ENCODE measurements at places on chromosomes 4 and X.

- DNase-seq = no peak
Measured at GRCh38 chr4:107500551-107500950, 219.5 kb downstream of the PAPSS1 start.

- no peak for DNase-seq
Measured at GRCh38 chr4:145843148-145843547, 95.5 kb downstream of the ZNF827 start.

DNA sequence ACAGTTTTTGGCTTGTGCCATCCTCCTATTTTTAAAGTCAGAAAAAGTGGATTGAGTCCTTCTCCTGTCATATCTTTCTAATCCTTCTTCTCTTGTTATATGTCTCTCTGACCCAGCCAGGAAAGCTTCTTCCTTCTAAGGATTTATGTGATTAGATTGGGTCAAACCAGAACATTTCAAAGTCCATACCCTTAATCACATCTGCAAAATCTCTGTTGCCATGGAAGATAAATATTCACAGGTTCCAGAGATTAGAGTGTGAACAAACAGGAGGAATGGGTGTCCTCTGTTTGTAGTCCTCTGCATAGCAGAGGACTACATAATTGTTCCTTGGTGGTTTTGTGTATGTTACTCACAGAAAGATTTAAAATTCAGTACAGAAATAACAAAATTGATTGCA lies 421.2 kb downstream of the EPHA5 start:
- no peak for DNase-seq

GRCh38 chr4:126124818-126125217 lies 810.1 kb downstream of the FAT4 start:
- DNase-seq = no peak

DNA sequence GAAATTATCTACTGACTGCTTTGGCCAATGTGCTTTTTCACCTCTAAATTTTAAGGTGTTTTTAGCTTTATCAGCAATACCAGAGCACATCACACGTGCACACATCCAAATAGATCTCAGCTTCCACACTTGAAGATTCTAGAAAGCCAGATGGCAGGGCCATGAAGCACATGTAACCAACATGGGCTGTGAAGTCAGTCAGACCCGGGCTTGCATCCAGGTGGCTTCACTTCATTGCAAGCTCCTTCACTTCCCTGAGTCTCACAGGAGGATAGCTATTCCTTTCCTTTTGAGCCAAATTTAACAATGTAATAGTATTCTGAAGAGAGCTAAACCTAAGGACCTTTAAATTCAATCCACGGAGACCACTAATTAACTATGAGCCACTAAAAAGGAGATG lies 86.5 kb downstream of the SH3RF1 start:
- DNase-seq = no peak

DNA sequence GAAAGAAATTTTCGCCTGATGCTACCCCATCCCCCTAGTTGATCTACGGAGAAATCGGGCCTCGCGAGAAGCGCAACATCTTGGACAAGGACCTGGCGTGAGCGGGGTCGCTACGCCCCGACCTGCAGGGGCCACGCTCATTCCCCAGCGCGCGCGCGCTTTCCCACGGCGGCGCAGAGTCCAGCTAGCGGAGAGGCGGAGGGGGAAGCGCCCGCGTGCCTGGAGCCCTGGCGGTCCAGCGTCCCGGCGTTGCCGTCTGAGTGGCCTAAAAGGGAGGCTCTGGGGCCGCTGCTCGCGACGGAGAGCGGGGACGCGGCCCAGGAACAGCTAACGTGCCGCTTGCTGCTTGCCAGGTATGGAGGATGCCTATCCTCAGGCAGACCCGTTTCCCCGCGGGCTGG lies 6.0 kb upstream of the SOX3 start:
- no peak for DNase-seq

DNA sequence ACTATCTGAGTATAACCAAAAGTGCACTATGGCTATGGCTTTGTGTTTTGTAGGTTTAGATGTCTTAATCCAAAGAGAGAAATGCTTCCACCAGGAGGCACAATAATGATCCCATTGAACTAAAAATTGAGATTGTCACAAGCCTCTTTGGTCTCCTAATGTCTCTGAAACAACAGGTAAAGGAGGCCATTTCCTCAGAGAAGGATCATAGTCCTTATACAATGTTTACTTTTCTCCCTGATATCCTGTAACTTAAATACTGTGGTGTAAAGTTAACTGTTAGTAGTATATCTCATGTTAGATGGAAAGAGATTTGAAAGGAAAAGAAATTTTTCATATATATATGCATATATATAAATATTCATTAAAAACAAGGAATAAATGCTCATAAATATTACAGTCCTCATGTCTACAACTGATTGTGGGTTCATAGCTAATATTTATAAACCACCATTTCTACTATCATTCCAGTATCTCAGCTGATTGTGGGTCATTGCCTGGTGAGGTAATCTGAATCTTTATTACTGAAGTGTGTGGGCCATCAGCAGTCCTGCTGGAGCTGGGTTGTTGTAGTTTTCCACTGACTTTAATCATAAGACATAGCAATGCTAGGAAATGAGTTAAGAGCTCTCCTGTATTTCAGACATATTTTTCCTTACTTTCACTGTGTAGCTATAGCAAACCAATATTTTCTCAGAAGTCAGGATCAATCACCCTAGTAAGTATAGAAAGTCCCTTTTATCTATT lies 1230.4 kb downstream of the PCDH18 start:
- DNase-seq = no peak

DNA sequence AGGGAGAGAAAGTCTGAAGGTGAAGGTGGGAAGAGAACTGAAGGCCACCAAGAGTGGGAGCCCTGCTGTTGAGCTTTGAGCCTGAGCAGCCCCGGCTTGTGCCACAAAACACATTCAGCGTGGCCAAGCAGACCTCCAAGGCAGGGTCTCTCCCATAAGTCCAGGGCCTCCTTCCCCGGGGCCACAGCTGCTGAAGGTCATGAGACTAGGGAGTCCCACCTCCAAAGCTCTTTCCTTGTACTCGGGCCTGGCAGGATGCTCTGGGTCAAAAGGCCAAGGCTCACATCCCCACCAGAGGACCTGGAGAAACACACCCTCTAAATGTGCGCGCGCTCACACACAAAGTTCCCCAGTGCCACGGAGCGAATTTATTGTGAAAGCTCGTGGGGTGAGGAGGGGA lies 3.5 kb upstream of the ARHGAP4 start:
- DNase-seq = no peak

GRCh38 chrX:136779346-136779781 lies 1.4 kb downstream of the ARHGEF6 start:
- DNase-seq = no peak

- DNase-seq = no peak
Measured at GRCh38 chrX:44529310-44529709, 13.3 kb downstream of the FUNDC1 start.

DNA sequence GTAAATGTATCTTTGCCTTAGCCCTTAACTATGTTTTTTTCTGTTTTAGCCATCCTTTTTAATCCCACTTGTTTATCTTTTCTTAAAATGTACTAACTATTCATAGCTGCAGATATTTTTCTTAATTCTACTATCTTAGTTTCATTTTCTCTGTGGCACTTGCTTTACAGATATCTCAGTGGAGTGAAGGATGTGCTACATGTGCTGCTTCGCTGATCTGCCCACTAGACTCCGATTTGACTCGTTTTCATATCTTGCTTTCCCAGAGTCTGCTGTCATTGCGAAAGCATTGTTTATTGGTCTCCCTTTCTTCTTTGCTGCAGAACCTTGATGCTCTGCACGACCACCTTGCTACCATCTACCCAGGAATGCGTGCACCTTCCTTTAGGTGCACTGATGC lies 30.6 kb downstream of the GUCY1B1 start:
- DNase-seq = no peak

GRCh38 chrX:39162322-39162735 lies 361.1 kb downstream of the MID1IP1 start:
- no peak for DNase-seq

GRCh38 chrX:123201720-123202119 lies 17.6 kb downstream of the GRIA3 start:
- DNase-seq = no peak

DNA sequence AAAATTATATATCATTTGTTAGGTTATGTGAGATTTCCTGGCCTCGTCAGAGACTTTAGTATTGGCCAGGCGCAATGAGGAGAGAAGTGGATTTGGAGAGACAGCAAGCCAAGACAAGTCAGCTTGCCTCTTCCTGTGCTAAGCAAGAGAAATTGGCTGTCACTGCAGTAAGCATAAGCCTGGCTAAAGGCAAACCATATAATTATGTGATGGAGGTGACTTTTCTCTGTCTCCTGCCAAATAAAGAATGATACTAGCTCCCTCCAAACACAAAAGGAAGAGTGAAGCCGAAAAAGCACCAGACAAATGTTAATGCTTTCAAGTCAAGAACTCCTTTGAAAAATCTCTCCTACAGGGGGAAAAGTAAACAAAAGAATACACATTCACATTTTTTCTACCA lies 2246.0 kb downstream of the ARAP2 start:
- no peak for DNase-seq

DNA sequence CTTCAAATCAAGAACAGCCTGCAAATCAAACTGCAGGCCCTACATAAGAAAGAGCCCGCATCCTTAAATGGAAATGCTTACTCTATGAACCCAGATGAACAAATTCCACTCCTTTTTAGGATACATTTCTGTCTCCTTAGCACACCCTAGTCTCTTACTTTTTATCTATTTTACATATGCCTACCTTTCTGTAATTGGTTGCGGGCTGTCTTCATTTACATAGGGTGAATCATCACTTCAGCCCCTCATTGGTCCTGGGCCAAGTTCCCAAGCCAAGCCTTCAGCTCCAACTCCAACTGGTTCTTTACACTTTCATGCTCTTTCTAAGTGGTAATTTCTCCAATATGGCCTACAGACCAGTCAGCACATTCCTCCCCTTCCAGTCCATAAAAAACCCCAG lies 219.3 kb downstream of the TRAM1L1 start:
- DNase-seq = no peak

DNA sequence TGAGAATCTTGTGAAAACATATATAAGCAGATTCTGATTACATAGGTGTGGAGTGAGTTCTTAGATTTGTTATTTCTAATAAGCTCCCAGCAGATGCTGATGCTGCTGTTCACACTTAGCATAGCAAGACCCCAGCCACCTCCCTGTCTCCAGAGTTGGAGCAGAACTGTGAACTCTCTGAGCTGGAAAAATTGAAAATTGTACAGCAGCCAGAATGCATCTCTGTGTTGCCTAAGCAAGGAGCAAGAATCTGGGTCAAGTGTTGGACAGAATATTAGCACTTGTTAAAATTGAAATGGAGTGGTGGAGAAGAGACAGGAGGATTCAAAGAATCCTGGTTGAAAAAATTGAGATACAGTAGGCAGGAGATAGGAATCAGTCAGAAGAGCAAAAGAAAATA lies 146.6 kb upstream of the FAM47C start:
- DNase-seq = no peak

GRCh38 chrX:9871701-9872268 lies 85.6 kb downstream of the SHROOM2 start:
- DNase-seq = no peak

DNA sequence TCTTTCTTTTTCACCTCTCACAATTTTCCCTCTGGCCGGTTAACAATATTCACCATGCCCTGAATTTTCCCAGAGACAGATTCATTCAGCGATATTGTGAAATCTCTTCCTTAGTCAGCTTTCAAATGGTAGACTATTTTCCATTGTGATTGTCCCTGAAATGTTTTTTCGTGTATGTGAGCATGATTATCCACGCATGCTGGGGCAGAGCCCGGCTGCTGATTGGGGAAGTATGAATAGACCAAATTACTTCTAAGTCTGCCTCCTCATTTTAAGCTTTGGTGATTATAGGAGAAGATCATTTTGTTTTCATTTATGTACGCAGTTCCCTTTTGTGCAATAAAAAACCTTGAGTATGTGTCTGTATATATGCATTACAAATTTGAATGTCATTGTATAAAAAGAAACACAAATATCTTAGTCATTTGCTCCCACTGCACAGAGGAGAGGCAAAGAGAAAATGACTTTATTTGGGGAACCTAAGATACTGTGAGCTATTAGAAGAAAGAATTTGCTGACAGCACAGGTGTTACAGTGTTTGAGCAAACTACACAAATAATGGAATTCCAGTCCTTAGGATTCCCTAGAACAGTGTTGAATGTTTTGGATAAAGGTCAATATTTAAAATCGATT lies 11.3 kb downstream of the DTHD1 start:
- DNase-seq = no peak

GRCh38 chrX:23742174-23742696 lies 841 bp downstream of the ACOT9 start:
- DNase-seq = no peak

DNA sequence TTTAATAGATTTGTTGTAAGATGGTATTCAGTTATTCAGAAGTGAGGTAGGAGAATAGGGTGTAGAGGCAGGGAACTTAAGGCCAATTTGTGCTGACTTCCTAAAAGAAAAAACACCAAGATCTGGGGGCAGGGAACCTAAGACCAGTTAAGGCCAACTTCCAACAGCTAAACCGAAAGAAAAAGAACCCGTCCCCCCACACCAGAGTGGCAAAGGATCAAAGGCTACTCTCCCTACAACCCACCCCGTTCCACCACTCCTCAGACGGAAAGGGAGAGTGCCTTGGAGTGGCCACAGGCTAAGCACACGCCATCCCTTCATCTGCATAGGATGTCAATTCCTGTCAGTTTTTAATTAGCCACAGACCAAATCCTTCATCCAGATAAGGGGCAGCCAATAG lies 3.7 kb upstream of the ZNF718 start:
- DNase-seq = no peak

- no peak for DNase-seq
Measured at GRCh38 chr4:85642356-85643100, 167.6 kb downstream of the ARHGAP24 start.

DNA sequence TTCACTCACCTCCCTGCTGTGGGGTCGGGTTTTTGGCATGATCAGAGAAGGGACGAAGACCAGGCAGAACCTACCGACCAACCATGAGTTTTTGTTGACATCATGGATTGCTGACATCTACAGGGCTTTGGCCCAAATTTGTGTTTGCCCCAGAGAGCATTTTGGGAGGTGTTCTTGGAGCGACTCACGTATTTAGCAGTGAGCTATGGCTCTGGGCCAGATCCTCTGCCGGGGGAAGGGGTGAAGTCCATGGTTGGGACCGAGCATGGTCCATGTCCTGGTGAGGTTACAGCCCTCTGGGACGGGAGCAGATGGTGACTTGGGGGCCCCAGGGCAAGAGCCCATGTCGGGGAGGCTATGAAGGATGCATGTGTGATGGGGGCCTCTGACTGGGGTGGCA lies 17.4 kb downstream of the SORCS2 start:
- no peak for DNase-seq

Data from DMS153 (cell line).